Forelimb muscle (tissue), 1 donor: ENCODE measurements at places on chromosomes 1 and 21. TPM values are rescaled to one million over a fixed set of nuclear protein-coding genes. Genes with fewer than 3 reads are reported as not detected.

Gene SPATA1
- 1.9 TPM for polyA plus RNA-seq

Gene LINGO4
- 0.47 TPM for polyA plus RNA-seq

Gene EXO5
- polyA plus RNA-seq = 8.2 TPM

- DNase-seq = peak; percentile 73
These were observed 56.8 kb upstream of the PRDX6 start for GRCh38 chr1:173420330-173420806.

- DNase-seq = no peak
These were observed 40.3 kb downstream of the CD247 start for GRCh38 chr1:167477986-167478385.

GRCh38 chr1:62407398-62408009, 29.3 kb upstream of the USP1 start:
- no peak for DNase-seq

- DNase-seq = no peak
These were observed 14.4 kb downstream of the ARMH1 start for GRCh38 chr1:44688760-44689446.

- DNase-seq = no peak
These were observed 10.8 kb downstream of the PIGP start for GRCh38 chr21:37061926-37062592.

GRCh38 chr1:232962761-232963745, 12.6 kb downstream of the NTPCR start:
- no peak for DNase-seq
